ENCODE measurements at places on chromosomes 6 and 20.

DNA sequence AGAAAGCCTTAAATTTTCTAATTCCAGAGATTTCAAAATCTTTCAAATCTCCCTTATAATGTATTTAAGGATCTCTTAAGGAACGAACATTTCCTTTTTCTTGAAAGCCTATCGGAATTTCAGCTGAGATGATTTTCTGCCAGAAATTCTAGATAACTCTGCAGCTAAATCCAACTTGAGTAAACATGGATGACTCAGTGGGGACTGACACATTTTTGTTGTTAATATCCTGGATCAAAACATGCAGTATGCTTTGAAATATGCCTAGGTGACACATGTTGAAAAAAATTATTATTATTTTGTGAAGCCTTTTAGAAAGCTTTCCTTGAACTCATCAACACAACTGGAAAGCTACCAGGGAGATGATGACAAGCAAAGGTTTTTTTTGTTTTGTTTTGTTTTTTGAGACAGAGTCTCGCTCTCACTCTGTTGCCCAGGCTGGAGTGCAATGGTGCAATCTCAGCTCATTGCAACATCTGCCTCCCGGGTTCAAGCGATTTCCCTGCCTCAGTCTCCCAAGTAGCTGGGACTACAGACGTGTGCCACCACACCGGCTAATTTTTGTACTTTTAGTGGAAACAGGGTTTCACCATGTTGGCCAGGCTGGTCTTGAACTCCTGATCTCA, 140.1 kb upstream of the SNX9 start:
- DNase-seq: no peak

DNA sequence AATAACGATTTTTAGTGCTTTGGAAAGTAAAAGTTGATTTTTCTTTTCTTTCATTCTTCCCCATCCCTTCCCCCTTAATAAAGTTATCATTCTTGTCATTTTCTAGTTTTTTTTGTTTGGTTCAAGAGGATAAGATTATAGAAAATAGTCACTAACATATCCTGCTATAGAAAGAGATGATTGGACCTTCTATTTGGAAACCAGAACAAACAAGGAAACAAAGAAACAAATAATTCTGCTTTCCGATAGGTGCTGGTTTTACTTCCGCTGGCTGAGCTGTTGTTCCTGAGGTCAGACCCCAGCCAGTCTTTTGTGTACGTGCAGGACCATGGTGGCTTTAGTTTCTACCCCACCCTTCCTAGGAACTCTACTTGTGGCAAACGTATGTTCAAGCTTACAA, at the start of gene CDH26:
CDH26 (plus strand) TSS at position 301 of the 400 bp plus-strand sequence. CDS start 304 bp downstream, outside the sequence.
- DNase-seq: no peak

DNA sequence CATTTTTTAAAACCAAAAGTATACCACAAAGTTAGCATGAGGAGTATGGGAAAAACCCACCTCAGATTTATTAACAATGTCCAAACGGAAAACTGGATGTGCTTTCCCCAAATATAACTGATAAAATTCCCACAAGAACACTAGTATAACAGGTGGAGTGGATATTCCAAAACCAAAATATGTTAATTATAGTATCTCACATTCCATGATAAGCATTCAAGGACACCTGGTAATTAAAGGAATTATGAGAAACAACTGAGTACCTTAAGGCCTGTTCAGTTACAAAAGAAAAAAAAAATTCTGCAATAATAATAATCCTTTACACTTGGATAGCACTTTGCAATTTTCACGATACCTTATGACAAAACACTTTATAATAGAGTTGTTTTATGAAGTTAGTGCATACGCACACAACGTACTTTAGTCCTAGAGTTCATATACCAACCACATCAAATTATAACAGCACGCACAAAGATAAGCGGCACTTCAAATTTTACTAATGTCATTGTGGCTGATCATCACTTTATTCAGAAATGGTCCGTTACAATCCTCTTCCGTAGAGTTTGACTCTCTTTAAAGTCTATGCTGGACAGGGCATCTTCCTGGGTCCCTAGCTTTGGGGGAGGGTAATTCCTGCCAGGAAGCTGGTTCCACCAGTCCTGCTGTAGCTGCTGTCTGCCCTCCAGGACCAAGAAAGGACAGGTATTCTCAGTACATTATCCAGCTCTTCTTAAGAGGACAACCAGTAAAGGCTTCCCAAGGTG, 1.7 kb downstream of the CDK19 start:
- DNase-seq: no peak

- DNase-seq: no peak
Observed at GRCh38 chr6:111746983-111747382, 126.3 kb downstream of the FYN start.

DNA sequence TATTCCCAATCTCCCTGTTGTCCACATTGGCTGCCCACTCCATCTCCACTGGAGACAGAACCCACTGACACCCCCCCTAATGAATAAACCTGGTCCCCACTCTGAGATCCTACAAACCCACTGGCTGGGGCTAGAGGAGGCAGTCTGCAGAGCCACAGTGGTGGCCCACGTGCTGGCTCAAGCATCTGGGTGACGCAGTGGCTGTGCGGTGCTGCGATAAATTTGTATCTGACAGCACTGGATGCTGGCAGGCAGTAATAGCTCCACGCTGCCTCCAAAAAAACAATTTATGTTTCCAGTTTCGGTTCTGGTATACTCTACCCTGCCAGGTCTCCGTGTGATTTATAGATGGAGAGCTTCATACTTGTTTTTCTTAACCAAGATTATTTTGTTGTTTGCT, 87.1 kb upstream of the SYNDIG1 start:
- no peak for DNase-seq

DNA sequence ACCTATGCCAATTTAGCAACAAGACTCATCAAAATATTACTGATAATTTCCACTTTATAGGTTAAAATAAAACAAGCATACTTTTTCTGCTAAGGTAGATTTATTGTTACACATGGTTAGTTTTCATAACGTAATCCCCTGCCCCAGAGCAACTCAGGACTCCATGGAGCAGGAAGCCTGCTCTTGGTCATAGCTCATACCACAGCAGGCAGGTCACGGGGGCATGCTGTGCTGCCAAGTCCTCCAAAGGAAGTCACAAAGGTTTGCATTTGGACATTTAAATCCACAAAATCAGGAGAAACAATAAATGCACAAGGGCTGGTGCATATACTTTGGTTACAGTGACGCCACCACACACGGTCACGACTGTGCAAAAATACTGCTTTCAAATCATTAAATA, 12.5 kb downstream of the GZF1 start:
- DNase-seq: no peak

All from D721Med (cell line).